ENCODE measurements at places on chromosomes 7 and 10.

- DNase-seq = no peak
Measured at GRCh38 chr7:7982904-7983303, 14.3 kb downstream of the GLCCI1 start.

DNA sequence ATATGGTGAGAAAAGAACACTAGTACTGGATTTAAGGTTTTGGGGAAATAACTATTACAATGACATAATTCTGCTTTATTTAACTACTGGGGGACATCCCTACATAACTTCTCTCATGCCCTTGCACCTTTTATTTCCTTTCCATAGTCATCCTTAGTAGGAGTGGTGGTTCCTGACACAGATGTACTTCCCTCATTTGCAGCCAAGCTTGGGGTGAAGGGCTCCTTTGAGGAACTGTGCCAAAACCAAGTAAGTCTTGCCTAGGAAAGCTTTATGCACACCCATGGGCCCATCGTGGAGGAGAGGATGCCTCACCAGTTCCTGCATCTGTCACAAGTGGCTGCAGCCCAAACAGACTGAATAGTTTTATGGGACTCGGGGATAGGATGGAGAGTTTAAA is 20.6 kb downstream of the ZDHHC6 start:
- DNase-seq = no peak

- no peak for DNase-seq
Measured at GRCh38 chr7:128235471-128235870, 5.6 kb upstream of the LEP start.

GRCh38 chr7:77866786-77867536 is 68.4 kb downstream of the PHTF2 start:
- no peak for DNase-seq

DNA sequence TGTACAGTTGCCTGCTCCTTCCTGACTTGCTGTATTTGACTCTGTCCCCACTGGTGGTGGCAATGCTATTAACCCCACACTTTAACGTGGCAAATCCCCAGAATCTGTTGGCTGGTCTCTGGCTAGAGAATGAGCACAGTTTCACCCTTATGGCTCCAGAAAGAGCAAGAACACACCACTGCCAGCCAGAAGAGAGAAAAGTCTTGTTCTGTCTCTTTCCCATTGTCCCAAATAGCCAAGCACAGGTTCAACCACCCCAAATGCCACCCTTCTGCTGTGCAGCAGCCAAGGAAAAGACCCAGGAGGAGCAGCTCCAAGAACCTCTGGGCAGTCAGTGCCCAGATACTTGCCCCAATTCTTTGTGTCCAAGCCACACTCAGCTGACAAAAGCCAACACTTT is 11.3 kb downstream of the SLC16A9 start:
- no peak for DNase-seq

GRCh38 chr7:64999165-65000004 is 7.1 kb downstream of the ERV3-1 start:
- no peak for DNase-seq

- no peak for DNase-seq
Measured at GRCh38 chr7:25031007-25031406, 51.0 kb upstream of the OSBPL3 start.

GRCh38 chr10:124214610-124215375 is 121.4 kb upstream of the CHST15 start:
- DNase-seq = no peak

DNA sequence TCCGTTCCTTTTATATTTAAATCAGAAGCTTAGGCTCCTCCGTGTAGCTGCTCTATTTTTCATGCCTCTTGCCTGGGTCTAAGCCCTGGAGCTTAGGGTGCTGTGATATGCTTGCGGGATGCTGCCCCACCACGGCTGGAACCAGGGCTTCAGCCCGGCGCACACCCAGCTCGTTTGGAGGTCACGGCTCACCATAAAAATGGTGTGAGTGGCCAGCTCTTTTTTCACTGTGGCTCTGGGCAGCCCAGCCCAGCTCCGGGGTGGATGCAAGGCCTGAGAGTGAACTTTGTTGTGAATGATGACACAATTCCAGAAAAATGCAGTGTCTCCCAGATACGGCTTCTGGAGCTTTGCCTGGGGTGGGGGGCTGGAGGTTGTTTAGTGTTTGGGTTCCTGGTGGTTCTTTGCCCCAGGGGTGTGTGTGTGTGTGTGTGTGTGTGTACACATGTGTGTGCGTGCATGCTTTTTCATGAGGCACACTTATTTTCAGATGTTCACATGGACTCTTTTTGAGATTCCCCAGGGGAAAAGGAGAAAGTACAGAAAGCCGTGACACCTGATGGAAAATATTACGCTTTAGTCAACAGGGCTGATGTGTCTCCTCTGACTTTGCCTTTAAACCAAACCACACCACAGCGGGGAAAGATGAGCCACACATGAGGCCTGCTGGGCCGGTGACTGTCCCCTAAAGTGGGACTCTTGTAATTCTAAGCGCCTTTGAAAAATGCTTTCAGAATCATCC is 46.2 kb downstream of the GRK5 start:
- no peak for DNase-seq

GRCh38 chr7:95997632-95998031 is 225.3 kb downstream of the DYNC1I1 start:
- no peak for DNase-seq

GRCh38 chr7:106370542-106370941 is 85.8 kb upstream of the NAMPT start:
- DNase-seq = no peak

DNA sequence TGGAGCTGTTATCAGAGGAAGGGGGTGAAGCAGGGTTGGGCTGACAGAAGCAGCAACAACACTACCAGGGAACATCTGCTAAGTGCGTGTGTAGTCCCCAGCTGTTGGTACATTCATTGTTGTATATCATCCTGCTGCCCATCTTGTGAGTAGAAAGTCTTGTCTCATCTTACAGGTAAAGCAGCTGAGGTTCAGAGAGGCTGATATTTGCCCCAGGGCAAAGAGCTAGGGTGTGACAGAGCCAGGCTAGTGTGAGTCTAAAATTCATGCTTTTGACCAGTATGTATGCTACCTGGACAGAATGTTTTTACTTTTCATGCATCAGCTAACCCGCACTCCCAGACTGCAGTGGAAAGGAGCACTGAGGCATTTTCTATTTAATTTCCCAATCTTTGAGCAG is 221.6 kb downstream of the STK31 start:
- no peak for DNase-seq

DNA sequence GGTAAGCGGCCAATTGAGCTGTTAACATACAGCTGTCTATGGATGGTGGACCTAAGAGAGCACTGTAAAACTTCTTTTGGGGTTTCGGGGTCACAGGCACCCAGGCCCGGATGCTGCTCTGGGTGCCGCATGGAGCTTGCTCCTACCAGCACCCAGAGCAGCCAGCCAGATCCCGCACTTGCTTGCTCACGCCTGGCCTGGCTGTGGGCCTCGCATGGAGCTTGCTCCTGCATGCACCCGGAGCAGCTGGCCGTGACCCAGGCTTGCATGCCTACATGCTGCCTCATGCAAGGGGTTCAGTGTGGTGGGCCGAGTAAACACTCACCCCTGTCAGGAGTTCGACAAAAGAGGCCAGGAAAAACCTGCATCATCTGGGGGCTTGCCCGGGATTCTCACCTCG is 896.9 kb downstream of the SORCS1 start:
- DNase-seq = no peak

DNA sequence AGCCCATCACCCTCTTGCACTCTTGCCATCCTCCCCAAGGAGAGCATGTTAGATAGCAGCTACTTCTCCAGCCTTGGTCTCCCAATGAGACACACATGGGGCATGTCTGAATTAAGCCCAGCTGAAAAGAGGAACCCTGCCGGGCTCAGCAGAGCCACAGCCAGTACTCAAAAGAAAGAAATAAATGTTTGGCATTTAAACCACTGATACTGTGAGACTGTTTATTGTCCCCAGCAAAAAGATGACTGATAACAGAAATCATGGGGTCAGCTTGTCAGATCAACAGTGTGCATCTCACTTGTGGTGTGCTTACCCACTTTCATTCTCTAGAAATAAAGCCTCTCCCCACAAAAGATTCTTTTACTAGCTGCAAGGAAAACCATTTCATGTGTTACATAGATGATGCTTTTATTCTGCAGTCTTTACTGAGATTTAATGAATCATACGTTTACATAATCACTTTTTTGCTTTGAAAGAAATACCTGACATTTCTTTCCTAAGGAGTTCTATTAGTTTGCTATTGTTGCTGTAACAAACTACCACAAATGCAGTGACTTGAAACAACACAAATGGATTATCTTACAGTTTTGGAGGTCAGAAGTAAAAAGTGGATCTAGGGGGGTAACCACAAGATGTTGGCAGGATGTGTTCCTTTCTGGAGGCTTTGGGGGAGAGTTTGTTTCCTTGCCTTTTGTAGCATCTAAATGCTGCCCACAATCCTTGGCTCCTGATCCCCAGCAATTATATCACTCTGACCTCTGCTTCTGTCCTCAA is 20.9 kb downstream of the ANKRD7 start:
- no peak for DNase-seq

DNA sequence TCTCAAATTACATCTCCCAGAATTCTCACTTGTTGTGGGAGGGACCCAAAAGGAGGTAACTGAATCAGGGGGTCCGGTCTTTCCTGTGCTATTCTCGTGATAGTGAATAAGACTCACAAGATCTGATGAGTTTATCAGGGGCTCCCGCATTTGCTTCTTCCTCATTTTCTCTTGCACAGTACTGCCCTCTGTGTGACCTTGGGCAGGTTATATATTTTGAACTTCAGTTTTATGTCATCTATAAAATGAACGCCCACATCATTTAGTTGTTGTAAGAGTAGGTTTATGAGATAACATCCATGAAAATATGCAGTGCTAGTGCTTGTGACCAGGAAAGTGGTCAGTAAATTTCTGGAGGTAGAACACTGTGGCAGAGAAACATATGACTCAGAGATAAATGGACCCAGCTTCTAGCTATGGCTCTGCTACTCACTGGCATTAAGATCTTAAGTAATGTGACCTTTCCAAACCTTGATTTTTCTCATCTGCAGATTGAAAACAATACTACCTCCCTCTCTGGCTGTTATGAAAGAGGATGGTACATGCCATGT is 44.3 kb downstream of the SCRN1 start:
- no peak for DNase-seq

GRCh38 chr7:2017481-2017891 is 215.3 kb downstream of the MAD1L1 start:
- no peak for DNase-seq

DNA sequence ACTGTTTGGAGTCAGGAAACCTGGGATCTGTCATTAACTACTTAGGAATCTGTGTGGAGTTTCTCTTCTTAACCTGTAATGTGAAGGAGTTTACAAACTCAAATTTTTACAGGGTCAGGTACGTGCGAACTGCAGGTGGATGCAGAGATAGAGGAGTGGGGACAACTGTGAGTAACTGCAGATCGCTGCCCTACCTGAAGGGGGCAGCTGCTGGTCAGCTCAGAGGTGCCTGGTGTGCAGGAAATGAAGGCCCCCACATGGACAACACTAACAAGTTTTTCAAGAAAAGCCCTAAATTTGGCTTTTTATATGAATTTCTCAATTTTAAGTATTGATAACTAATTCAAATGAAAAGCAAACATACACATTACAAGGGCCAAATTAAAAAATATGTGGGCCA is 380.0 kb downstream of the REEP3 start:
- no peak for DNase-seq

DNA sequence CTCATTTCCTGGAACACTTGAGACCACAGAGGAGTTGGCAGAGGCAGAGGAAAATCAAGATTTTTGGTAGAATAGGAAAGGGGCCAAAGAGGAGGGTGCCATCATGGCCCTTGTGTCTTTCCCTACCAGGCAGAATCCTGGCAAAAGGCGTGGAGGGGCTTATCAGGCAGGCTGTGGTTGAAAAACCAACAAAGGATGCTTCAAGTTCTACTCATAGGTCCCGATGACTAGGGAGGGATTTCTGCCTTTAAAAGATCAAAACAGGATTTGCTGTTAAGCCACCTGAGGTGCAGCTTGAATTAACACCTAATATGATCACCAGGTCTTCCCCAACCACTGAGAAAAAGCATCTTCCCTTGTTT is 45.7 kb downstream of the BPGM start:
- no peak for DNase-seq

GRCh38 chr10:119383174-119383856 is 159.2 kb downstream of the RGS10 start:
- no peak for DNase-seq

- no peak for DNase-seq
Measured at GRCh38 chr10:19839090-19839489, 22.9 kb downstream of the PLXDC2 start.

DNA sequence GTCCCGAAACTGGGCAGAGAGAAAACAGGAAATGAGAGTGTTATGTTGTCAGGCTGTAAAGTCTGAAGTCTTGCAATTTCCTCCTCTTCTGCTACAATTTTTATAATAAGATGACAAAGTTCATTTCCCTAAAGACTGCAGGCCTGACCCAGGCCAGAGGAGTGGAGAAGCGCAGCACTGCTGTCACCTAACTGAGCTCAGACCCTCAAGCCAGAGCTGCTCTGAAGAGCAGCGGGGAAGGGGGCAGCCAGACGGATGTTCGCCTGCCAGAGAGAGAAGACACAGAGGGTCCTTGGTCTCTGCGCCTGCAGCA is 12.6 kb upstream of the AOAH start:
- no peak for DNase-seq

- DNase-seq = no peak
Measured at GRCh38 chr7:126378642-126379041, 874.1 kb downstream of the GRM8 start.

- no peak for DNase-seq
Measured at GRCh38 chr7:96591900-96592676, 117.6 kb downstream of the SEM1 start.

Measured in stimulated activated CD8-positive, alpha-beta memory T cell treated with anti-CD3 and anti-CD28 coated beads, Interleukin-15, amount 100 ng/mL, for 24 hours (primary cell).